ENCODE measurements at places on chromosomes 6 and 20. TPM values are rescaled to one million over a fixed set of nuclear protein-coding genes. Genes with fewer than 3 reads are reported as not detected.

DNA sequence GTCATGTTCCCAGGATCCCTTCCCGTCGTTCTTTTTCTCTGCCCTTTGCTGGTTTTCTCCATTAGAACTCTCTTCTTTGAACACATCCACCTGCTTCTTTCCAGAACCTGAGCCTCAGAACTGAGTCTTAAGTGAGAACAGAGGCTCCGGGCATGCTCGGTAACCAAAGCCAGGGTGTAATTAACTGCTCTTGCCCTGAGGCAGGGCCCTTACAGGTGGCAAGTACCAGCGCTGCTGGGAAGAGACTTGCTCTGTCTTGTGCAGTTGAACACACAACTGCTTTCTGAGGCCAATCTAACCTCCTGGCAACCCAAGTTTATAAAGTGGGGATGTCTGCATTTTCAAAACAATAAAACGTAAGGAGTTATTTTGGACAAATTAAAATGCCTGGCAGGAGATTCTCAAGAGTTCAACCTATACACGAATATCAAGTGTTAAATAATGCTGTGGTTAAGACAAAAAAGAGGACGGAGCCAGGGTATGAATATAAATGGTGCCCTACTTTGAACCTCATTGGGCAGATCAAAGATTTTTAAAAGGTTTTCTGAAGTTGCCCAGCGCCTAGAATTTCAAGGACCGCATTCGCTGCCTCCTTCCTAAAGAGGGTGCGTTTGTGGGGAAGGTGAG lies 12.4 kb upstream of the DEK start:
- DNase-seq = no peak

GRCh38 chr6:158031381-158032353 lies 50.0 kb downstream of the SYNJ2 start:
- no peak for DNase-seq

- DNase-seq = no peak
These were observed 27.6 kb upstream of the RBL1 start for GRCh38 chr20:37123441-37123840.

DNA sequence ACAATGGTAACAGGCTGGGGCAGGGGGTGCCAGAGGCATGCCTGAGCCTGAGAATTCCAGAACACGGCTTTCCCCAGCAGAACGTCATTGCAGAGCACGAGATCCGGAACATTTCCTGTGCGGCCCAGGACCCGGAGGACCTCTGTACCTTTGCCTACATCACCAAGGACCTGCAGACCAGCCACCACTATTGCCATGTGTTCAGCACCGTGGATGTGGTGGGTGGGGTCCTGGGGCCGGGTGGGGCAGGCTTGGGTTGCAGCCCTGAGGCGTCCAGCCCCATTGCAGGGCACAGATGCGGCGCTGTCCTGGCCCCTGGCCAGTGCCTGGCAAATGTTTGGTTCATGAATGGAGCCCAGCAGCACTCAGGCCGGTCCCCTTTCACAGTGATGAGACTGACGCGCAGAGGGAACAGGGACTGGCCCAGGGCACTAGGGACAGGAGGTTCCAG lies 57.1 kb downstream of the TCP11 start:
- DNase-seq = no peak

DNA sequence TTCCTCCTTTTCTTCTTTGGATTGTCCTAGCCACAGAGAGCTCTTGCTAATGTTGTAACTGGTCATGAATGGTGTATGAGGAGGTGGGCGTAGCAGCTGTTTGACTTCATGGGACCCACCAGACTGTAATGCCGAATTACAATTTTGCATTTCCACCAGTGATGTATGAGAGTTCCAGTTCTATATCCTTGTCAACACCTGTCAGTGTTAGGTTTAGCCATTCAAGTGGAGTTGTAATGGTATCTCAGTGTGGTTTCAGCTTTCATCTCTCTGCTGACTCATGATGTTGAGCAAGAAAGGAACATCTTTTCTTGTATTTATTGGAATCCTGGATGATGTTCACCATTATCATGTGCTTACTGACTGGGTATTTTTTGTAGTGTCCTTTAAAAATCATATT lies 5.1 kb downstream of the IGF2R start:
- no peak for DNase-seq

GRCh38 chr6:127554435-127555006 lies 22.5 kb upstream of the C6orf58 start:
- no peak for DNase-seq

DNA sequence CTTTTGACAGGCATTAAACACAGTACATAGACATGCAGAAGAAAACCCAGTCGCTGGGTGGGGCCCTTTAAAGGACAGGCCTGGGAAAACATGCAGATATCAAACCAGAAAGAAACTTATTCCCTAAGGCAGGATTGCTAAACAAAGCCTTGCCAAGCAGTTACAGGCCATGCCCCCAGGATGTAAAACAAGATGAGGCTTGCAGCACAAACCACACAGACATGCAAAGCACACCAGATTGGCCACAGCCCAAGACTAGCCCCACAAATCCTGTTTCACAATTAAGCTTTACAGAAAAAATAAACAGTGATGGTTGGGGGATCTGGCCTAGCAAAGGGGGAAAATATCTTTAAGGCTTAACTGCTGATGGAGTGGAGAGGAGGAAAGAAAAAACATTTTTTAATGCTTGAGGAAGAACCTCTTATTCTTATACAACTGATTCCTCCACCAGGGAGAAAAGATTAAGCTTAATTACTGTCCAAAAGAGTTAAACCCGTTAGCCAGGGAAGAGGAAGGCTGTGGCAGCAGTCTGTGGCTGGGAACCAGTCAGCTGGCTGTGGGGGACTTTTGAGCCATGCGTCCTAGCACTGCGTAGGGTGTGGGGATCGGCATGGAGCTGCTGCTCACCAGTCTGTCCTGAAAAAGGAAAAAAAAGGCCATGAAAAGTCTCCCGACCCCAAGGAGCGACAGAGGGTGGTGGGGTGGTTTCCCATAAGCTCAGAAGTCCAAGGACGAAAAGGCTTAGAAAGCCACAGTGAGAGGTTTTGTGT lies 28.4 kb downstream of the COL19A1 start:
- DNase-seq = no peak

GRCh38 chr6:92433911-92434310 lies 985.4 kb downstream of the EPHA7 start:
- DNase-seq = no peak

GRCh38 chr6:46288835-46289234 lies 118.1 kb upstream of the ENPP5 start:
- DNase-seq = no peak

GRCh38 chr6:2748183-2748582 lies 2.5 kb downstream of the MYLK4 start:
- no peak for DNase-seq

GRCh38 chr6:30960907-30961673 lies 20.3 kb downstream of the MUCL3 start:
- no peak for DNase-seq

GRCh38 chr6:143544011-143544696 lies 32.6 kb upstream of the FUCA2 start:
- DNase-seq = no peak

DNA sequence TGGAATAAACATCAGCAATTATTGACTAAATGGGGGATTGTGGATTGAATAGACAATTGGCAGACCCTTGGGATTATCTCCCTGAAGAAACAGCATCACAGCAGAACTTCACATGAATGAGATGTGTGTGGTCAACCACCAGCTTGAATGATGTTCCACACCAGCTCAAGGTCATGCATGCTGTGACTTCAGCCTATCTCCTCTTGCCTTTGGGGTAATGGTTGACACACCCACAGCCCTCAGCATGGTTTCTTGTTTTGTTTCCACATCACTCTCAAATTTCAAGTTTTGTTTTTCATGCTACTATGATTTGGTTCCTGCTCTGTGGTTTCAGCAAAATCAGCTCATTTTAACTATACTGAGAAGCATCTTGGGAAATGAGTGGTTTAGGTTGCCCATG lies 94.3 kb downstream of the PAK5 start:
- DNase-seq = no peak

DNA sequence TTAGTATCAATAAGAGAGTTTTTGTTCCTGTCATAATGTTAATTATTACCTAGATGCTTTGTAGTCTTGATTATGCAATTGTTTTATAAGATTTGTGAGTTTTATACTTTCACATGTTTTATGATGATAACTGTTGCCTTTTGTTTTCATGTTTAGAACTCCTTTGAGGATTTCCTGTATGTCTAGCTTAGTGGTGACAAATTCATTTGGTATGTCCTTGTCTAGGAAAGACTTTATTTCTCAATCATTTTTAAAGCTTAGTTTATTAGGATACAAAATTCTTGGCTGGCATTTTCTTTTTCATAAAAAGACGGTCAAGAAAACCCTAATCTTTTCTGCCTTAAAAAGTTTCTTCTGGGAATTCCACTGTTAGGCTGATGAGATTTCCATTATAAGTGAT lies 849.9 kb upstream of the EYS start:
- no peak for DNase-seq

DNA sequence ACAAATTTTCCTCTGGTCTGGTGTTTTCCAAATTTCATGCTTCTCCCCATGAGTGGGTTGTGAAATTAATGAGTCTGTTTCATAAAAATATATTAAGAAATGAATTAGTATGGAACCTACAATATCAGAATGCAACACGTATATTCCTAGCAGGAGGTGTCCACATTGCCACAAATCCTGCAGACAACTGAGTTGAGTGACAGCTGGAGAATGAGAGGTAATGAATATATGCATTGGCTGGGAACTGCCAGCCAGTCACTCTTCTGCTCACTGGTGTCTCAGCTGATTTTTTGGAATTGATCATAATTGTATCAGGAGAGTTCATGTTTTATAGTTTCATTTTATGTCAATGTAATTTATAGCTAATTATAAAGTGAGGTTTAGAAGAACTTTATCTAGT lies 6.3 kb upstream of the ARFGEF3 start:
- no peak for DNase-seq

DNA sequence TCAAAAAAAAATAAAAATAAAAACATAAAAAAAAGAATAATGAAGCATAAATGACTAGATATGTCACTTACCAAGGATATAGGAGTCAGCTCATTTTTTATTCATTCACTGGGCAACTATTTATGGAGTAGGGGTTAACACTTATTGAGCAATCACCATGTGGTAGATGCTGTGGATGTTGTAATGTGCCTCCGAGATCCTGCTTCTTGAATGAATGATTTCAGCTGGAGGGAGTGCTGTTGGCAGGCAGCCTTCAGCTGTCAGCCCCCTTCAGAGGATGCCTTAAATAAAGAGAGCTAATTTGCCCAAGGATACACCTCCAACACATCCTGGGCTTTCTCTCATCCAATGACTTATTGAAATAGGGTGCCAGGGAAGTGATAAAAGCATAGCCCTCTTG lies 229.5 kb upstream of the DTNBP1 start:
- DNase-seq = no peak

DNA sequence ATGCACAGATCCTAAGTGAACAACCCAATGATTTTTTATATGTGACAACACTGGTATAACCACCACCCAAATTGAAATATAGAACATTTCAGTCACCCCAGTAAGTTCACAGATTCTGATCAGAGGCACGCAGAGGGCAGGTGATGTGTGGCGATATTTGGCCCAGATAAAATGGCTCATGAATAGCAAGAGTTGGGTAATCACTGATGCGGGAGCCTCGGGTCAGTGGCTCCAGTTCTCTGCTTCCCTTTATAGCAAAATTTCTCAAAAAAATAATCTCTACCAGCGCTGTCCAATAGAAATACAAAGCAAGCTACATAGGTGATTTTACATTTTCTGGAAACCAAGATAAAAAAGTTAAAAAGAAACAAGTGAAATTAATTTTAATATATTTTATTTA lies 14.9 kb downstream of the GHRH start:
- no peak for DNase-seq

DNA sequence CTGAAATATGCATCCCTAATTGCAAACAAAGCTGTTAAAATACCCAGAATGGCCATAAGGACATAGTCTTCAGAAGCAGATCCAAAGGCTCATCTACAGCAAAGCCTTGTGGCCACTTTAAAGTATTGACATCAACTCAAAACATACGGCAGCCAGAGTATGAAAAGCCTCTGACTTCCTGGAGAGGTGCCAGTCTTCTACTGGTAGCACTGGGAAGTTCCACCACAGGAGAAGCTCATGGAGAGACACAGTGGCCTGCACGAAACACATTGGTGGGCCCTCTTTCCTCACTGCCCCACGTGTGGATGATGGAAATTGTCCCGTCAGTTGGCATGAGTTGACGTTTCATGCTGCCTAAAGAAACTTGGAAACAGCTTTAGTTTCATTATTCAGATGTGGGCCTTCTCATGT lies 202.6 kb upstream of the HEY2 start:
- no peak for DNase-seq

- DNase-seq = no peak
These were observed 4.1 kb downstream of the ZC3H12D start for GRCh38 chr6:149480502-149481280.

DNA sequence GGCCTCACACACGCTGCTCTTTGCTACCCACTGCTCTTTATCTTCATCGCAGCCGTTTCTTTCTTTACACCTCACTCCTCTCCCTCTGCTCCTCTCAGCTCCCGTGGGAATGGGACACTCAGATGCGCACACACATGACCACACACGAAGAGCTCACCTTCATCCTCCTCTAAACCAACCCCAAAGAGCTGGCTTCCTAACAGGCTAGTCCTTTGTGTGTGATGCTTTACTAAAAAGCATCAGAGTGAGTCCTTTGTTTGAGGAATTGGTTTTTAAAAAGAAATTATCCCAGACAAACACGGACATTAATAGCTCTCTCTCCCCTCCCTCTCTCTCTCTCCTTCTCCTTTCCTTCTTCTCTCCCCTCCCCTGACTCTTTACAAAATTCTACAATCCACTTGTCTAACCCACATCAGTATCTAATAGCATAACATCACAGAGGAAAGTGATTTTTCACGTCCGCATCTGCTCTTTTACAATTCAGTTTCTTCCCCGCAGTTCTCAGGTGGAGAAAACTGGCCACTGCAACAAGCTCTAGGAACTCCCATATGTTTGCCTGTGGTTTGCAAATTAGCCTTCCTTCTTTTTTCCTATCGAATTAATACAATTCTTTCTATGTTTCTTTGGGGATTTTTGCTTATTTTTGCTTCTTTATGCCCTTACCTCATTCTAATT lies 306.8 kb upstream of the CNR1 start:
- DNase-seq = no peak

GRCh38 chr6:148559848-148560433 lies 186.9 kb upstream of the UST start:
- peak; percentile 57 for DNase-seq

GRCh38 chr20:7285918-7286556 lies 518.6 kb downstream of the BMP2 start:
- DNase-seq = peak; percentile 77

GRCh38 chr6:111824608-111825337 lies 48.5 kb downstream of the FYN start:
- DNase-seq = no peak

The STMN3 gene
- 27.9 TPM for total RNA-seq

The RCAN2 gene
- not detected for total RNA-seq

The PRDM13 gene
- 0.44 TPM for total RNA-seq

The BNIP5 gene
- total RNA-seq = 0.50 TPM
